ENCODE measurements at places on chromosomes 7 and 10. TPM values are rescaled to one million over a fixed set of nuclear protein-coding genes. Genes with fewer than 3 reads are reported as not detected.
A peak's percentile ranks its signal among the peaks of the same experiment; 100 is the strongest.

NFE2L3 gene
- total RNA-seq = 25.5 TPM

- no peak for DNase-seq
- H3K36me3 ChIP-seq = no peaks in the 10 kb centered on the region
- H3K27ac ChIP-seq = no peak overlapping the region
- no peak overlapping the region for H3K4me3 ChIP-seq
These were observed 11.8 kb downstream of the FAS start for GRCh38 chr10:89002226-89002978.

GRCh38 chr7:129765352-129765751 is 153.8 kb downstream of the NRF1 start:
- H3K27me3 ChIP-seq = no peaks in the 10 kb centered on the region
- H3K4me3 ChIP-seq = no peak overlapping the region
- DNase-seq = no peak
- H3K27ac ChIP-seq = no peak overlapping the region
- peaks cover 18% of the 10 kb centered on the region for H3K36me3 ChIP-seq
- no peaks in the 10 kb centered on the region for H3K4me1 ChIP-seq

DNA sequence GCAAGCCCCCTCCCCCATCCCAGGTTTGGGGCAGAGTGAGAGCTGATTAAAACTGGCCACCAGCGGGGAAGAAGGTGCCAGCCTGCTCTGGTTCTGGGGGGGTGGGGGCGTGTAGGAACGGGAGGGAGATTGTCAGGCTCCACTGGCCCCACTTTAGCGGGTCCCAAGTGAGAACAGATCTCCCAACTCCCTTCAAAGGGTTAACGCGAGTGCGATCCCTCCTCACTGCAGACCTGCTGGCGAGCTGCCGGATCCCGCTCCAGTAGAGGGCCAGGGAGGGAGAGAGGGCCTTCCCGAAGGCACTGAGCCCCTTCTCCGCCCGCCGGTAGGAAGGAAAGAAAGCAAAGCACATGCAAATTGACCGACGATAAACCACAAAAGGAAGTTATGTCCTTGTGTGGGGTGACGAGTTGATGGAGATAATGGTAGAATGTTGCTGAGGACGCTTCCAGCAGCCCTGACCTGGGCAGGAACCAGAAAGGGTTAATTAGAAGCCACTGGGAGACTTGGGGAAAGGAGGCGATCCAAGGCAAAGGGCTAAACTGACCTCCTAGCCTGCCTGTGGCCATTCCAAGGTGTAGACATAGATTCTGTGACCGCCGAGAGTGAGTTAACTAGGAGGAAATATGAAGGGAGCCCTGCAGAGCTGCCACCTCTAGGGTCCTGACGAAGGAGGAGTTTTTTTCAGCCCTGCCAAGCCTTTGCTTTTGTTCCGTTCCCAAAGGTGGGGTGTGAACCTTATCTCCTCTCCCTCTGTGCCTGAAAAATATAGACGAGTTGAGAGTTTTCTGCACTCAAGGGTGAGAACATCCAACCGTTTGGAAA is 1.5 kb downstream of the NRG3 start:
- DNase-seq = peak; percentile 39
- peak overlapping the region; percentile 90 for H3K27ac ChIP-seq
- peak overlapping the region; percentile 98 for H3K4me3 ChIP-seq
- peaks cover 45% of the 10 kb centered on the region for H3K4me1 ChIP-seq
- no peaks in the 10 kb centered on the region for H3K36me3 ChIP-seq

- H3K27ac ChIP-seq = no peak overlapping the region
- H3K27me3 ChIP-seq = peaks cover 9% of the 10 kb centered on the region
- H3K4me1 ChIP-seq = peaks cover 3% of the 10 kb centered on the region
- peak; percentile 4 for DNase-seq
- no peaks in the 10 kb centered on the region for H3K36me3 ChIP-seq
These were observed 285.7 kb downstream of the RPS24 start for GRCh38 chr10:78319371-78319770.

GRCh38 chr7:100466653-100467605 is 2.9 kb upstream of the SPACDR start:
- H3K27ac ChIP-seq = no peak overlapping the region
- no peaks in the 10 kb centered on the region for H3K4me1 ChIP-seq
- no peak overlapping the region for H3K4me3 ChIP-seq
- no peak for DNase-seq
- H3K27me3 ChIP-seq = no peaks in the 10 kb centered on the region
- no peaks in the 10 kb centered on the region for H3K36me3 ChIP-seq

DNA sequence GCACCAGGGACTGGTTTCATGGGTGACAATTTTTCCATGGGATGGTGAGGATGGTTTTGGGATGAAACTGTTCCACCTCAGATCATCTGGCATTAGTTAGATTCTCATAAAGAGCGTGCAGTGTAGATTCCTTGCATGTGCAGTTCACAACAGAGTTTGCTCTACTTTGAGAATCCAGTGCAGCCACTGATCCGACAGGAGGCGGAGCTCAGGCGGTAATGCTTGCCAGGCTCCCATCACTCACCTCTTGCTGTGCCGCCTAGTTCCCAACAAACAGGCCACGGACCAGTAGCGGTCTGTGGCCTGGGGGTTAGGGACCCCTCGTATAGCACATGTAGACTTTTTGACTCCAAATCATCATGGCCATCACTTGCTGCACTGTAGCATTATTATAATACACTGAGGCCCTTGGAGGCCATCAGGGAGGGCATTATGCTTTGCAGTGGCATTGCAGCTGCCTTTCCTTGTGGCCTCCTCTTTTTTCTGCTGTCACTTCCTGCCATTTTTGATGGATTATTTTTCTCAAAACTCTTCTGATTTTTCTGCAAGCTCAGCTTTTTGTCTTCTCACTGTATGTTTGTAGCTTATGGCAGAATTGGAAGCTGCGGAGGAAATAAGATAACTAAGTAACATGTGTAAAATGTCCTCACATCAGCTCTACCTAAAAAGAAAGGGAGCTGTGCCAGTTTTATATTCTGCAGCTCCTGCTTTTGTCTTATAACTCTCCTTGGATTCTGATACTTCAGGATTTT is 18.5 kb downstream of the CSGALNACT2 start:
- no peak for DNase-seq
- no peaks in the 10 kb centered on the region for H3K36me3 ChIP-seq
- H3K4me3 ChIP-seq = no peak overlapping the region
- H3K27me3 ChIP-seq = no peaks in the 10 kb centered on the region

FAM131B gene
- total RNA-seq = 3.7 TPM

ELFN1 gene
- total RNA-seq = 12.3 TPM

- no peak overlapping the region for H3K27ac ChIP-seq
- H3K4me3 ChIP-seq = no peak overlapping the region
- H3K36me3 ChIP-seq = no peaks in the 10 kb centered on the region
- H3K4me1 ChIP-seq = peaks cover 2% of the 10 kb centered on the region
These were observed 70.7 kb downstream of the CABCOCO1 start for GRCh38 chr10:61733358-61733940.

DNA sequence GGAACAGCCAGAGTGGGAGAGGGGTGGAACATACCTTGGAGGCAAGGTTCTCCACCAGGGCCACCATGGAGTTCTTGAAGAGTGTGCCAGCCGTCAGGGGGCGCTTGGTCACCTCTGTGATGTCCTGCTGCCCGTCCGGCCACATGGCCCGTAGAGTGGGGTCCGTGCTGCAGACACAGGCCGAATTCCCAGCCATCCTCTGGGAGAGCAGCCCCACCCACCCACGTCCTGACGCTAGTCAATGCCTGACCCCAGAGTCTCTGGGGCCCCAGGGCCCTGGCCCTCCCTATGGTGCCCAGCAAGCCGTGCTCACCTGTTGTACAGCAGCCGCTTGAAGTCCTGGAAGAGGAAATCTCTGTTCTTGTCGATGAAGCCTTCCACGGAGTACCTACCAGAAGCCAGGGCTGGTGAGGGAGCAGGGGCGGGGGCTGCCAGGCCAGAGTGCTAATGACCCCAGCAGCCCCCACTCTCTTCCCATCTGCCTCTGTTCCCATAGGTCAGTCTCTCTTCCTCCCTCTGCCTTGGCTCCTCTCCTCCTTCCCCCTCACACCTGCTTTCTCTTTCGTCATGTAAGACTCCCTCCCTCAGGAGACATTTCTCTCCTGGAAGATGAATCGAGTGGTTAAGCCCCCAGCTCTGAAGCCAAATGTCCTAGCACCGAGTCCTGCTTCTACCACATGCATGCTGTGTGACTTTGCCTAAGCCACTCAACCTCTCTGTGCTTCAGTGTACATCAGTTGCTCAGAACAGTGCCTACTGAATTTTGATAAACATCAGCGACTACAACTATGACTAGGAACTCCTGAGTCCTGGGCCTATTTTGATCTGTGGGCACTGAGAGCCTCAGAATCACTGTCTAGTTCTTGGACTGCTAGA is 11.0 kb downstream of the MYO1G start:
- no peak for DNase-seq
- H3K27me3 ChIP-seq = peaks cover 3% of the 10 kb centered on the region
- peaks cover 6% of the 10 kb centered on the region for H3K4me1 ChIP-seq
- H3K4me3 ChIP-seq = no peak overlapping the region
- no peak overlapping the region for H3K27ac ChIP-seq

Measured in progenitor cell of endocrine pancreas (in vitro differentiated cells).